Dermis microvascular lymphatic vessel endothelial cell (primary cell): ENCODE measurements at places on chromosomes 11 and 22. TPM values are rescaled to one million over a fixed set of nuclear protein-coding genes. Genes with fewer than 3 reads are reported as not detected.
A peak's percentile ranks its signal among the peaks of the same experiment; 100 is the strongest.

DMC1 gene
- total RNA-seq: 0.63 and 0.90 TPM in 2 replicates

MMP3 gene
- not detected in 2 replicates for total RNA-seq

SLC25A18 gene
- not detected in 2 replicates for total RNA-seq

IGLL1 gene
- not detected in 2 replicates for total RNA-seq

TRPM5 gene
- total RNA-seq: not detected in 2 replicates

CEP126 gene
- total RNA-seq: 0.25 and 0.51 TPM in 2 replicates

GGTLC3 gene
- total RNA-seq: not detected in 2 replicates

C22orf31 gene
- total RNA-seq: not detected in 2 replicates

ZP1 gene
- total RNA-seq: 0.13 TPM in 1 of 2 replicates, not detected in the other

- no peak for DNase-seq
Measured at GRCh38 chr11:111540937-111541253, 375 bp downstream of the LAYN start.

- DNase-seq: peak; percentile 57
Measured at GRCh38 chr11:12269104-12269441, 108.3 kb upstream of the PARVA start.

DNA sequence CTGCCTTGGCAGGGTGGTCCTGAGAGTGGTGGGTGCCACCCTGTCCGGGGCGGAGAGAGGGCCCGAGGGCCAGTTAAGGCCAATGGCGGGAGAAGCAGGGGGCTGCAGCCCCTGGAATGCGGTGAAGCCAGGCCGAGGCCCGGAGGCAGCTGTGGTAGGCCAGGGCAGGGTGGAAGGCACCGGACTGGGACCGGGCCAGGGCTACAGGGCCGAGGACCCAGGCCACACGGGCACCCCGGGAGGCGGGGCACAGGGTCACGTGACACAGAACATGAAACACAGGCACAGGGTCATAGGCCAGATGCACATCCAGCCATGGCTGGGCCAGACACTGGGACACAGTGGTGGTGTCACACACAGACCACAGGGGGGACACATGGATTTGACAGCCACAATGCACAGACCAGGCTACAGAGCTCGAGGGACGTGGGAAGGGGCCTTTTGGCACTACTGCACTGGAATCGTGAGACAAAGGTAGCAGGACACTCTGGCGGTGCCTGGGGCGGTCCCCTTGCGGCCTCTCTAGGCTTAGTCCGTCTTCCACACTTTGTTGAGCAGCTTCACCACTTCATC, 2.8 kb downstream of the SLC25A1 start:
- DNase-seq: no peak

DNA sequence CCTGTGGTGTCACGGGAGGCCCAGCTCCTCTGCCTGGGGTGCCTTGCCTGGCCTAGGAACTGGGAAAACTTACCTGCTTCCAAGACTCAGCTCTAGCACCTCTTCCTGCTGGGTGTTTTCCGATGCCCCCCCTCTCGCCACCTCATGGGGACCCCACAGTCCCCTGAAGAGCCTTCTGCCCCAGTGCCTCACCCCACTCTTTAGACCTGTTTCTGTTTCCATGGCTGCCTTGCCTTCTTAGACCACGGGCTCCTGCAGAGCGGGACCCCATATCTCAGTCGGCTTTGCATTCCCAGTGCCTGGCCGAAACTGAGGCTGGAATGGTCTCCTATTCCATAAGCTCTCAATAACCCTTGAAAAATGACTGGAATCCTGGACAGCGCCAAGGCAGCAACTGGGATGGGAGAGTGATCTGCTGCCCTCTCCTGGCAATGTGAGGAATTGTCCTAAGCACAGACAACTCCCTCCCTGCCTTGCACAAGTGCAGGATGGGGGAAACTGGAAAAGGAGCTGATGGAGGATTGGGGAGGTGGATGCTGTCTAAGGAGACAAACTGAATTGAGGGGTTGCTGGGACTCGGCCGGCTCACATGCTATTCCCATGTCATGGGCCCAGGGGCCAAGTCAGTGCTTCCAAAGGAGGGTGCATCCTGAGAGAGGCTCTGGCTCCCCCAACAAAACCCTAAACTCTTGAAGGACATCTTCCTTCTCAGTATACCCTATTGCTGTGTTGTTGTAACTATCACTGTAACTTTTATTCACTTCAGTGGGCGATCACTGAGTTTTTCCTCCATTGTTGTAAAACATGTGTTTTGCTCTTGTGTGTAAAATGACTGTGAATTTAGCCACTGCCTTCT, 26.6 kb upstream of the IL17RA start:
- peak; percentile 52 for DNase-seq

DNA sequence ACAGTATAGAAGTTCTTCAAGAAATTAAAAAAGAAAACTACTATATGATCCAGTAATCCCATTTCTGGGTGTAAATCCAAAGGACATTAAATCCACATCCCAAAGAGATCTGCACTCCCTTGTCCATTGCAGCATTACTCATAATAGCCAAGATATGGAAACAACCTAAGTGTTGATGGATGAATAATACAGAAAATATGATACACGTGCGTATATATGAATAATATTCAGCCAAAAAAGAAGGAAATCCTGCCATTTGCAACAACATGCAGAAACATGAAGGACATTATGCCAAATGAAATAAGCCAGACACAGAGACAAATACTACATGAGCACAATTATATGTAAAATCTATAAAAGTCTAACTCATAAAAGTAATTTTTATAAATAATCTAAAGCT, 306.3 kb upstream of the ANO3 start:
- no peak for DNase-seq

- no peak for DNase-seq
Measured at GRCh38 chr11:63598556-63598955, 15.7 kb downstream of the PLAAT3 start.

DNA sequence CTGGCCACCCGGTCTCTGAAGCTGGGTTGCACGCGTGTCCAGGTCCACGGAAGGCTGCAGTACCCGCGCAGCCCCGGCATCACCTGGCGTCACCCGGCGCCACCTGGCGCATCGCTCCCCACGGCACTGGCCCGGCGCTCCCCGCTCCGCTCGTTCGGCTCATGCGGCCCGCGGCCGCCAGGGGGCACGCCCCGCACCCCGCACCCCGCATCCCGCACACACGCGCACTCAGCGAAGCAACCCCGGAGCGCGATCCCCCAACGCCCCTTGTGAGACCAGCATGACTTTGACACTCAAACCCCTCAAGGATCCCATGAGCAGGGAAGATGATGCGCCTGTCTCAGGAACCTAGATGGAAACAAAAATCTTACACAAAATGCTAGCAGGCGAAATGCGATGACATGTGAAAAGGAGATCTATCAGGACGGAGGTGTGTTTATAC, 11.9 kb downstream of the B3GNT6 start:
- DNase-seq: no peak

DNA sequence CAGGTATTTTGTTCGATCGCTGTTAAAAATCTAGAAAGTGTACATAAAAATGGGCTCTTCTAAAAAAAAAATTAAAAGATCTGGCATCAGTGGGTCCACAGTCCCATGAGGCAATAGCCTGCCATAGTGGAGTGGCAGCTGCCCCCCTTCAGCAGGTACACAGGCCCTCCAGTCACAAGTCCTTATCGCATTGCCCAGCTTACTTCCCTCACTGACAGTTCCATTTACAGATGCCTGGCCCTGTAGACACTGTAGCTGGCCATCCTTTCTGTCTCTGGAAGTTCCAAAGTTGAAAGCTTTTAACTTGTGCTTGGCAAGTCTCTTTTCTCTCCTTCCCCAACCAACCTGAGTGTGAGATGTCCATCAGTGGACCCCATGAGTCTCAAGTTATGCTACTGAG, 11.4 kb downstream of the ZNRF3 start:
- no peak for DNase-seq

DNA sequence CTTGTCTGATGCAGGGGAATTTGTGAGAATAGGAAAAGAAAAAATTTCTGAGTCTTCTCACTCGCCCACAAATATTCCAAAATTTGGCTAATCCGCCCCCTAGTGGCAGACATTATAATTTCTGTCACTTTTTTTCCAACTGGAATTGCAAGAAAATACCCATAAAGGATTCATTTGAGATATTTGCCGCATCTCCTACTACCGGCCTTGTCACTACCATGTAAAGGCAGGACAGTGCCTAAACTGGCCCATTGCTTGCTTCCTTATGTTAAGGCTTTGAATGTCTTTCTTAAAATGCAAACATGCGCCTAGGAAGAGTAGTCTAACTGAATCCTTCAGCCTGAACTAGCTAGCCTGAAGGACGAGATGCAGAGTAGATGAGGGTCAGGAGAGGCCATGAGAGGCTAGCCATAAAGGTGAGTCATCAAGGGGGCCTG, 9.3 kb upstream of the CEP295 start:
- DNase-seq: peak; percentile 6

- no peak for DNase-seq
Measured at GRCh38 chr11:48106166-48106565, 110.4 kb upstream of the OR4B1 start.

DNA sequence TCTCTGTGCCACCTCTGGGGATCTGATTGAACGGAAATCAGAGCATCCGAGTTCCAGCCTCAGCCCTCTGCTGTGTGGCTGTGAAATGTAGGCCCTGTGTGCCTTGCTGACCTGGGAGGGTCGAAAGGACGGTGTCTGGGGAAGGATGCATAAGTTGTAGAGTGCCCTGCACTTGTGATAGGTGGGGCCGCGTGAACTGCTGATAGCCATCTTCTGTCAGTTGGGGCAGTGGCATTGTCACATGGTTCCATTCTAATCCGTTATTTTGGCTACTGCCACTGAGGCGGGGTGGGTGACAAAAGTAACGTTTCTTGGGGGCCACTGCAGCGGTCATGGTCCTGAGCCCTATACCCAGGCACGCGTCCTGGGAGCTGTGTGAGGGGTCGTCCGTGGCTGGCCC, 63.4 kb downstream of the LRP5 start:
- no peak for DNase-seq

GRCh38 chr11:132448334-132448995, 1078.0 kb downstream of the NTM start:
- no peak for DNase-seq

DNA sequence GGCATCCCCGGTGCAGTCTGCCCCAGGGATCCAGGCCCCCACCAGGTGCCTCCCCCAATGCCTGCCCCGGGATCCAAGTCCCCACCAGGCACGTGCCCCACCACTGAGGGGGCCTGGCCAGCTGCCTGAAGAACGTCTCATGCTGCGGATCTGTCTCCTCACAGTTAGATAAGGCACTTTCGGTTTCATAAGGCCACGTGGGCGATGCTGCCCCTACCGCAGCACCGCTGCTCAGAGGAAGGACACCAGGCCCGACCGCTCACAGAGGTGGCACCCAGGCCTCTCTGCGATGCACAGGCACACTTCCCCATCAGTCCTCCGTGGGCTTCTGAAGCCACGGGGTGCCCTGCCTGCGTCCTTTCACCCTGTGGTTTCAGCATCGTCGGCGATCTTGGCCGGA, 68.1 kb upstream of the BID start:
- no peak for DNase-seq

DNA sequence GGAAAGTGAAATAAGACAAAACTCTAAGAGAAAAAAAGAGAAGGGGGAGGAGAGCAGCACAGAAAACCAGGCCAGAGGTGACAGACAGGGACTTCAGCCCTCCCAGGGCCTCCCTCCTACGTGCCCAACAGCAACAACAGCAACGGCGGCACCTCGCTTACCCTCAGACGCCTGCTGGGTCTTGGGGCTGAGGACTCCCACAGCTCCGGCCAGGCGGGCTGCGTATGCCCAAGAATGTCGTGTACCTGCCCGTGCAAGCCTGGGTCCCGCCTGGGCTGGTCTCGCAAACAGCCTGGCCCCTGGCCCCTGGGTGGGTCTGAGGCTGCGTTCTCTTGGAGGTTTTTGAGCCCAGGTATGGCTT, 30.5 kb downstream of the ARAP1 start:
- DNase-seq: no peak

GRCh38 chr11:56876621-56877275, 112.0 kb upstream of the OR5AK2 start:
- no peak for DNase-seq

- DNase-seq: no peak
Measured at GRCh38 chr22:40401532-40401931, 31.1 kb downstream of the SGSM3 start.

- no peak for DNase-seq
Measured at GRCh38 chr11:131951121-131951520, 580.7 kb downstream of the NTM start.
